ENCODE measurements at places on chromosomes 12 and 14. TPM values are rescaled to one million over a fixed set of nuclear protein-coding genes. Genes with fewer than 3 reads are reported as not detected.

SPIC gene
- total RNA-seq, result not detected

PLEK2 gene
- not detected for total RNA-seq

STYK1 gene
- total RNA-seq, result 8.9 TPM

BHLHE41 gene
- total RNA-seq, result 5.8 TPM

XPOT gene
- 61.9 TPM for total RNA-seq

MGST1 gene
- 71.6 TPM for total RNA-seq

SELPLG gene
- 0.31 TPM for total RNA-seq

GPR84 gene
- total RNA-seq, result not detected

FGD4 gene
- 47.6 TPM for total RNA-seq

CBX5 gene
- total RNA-seq, result 227 TPM

GTF2A1 gene
- 40.9 TPM for total RNA-seq

EML5 gene
- total RNA-seq, result 2.6 TPM

HSPA2 gene
- 1.5 TPM for total RNA-seq

BBOF1 gene
- total RNA-seq, result 9.0 TPM
